ENCODE measurements at places on chromosomes 12 and 14.

GRCh38 chr12:14689996-14690395 is 6.4 kb downstream of the GUCY2C start:
- no peak for DNase-seq

DNA sequence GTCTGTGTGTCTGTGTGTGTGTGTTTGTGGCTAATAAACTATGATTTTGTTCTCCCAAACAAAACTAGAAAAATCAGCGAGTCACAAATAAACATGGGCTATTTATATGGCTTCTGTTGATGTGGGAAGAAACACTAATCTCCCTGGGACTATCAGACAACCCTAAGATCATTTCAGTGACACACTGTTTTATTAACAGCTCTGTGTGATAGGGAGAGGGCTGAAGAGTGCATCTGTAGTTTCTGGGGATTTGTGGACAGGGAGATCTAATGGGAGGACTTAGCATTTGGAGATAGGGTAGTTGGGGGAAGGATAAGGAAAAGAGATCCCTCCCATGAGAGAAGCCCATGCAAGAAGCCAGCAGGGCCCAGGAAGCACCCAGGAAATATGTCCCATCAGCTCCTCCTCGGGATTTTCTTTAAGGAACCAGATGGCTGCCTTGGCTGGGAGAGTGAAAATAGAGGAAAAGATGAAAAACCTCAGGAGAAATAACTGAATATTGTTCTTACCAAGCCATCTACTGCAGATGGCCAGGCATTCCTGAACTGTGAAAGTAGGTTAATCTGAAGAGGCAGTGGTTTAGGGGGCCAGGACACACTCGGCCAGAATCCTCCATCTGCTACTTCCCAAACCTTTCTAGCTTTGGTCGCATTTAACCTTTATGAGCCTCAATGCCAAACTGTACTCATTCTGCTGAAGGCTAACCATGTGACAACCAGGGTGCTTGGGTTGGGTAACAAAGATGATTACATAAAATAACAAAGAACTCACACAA is 253.4 kb downstream of the BTG1 start:
- no peak for DNase-seq

GRCh38 chr14:58177125-58177524 is 22.8 kb upstream of the ACTR10 start:
- no peak for DNase-seq

GRCh38 chr12:65497660-65498059 is 219.2 kb downstream of the MSRB3 start:
- no peak for DNase-seq

DNA sequence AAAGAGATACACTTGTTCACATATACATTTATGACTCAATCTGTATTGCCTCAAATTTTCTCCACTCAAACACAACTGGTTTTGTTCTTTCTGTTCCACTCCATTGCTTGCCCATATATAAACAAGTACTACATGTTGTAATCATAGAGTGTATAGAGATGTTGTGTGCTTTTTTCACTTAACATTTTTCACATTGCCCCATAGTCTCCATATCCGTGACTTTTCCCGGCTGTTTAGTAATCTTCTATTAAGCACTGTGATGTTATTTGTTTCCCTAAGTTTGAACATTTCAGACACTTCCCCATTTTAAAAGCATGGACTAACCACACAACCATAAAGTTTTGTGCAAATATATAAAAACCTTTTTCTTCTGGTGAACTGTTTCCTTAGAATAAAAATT is 45.5 kb upstream of the PTPRR start:
- no peak for DNase-seq

DNA sequence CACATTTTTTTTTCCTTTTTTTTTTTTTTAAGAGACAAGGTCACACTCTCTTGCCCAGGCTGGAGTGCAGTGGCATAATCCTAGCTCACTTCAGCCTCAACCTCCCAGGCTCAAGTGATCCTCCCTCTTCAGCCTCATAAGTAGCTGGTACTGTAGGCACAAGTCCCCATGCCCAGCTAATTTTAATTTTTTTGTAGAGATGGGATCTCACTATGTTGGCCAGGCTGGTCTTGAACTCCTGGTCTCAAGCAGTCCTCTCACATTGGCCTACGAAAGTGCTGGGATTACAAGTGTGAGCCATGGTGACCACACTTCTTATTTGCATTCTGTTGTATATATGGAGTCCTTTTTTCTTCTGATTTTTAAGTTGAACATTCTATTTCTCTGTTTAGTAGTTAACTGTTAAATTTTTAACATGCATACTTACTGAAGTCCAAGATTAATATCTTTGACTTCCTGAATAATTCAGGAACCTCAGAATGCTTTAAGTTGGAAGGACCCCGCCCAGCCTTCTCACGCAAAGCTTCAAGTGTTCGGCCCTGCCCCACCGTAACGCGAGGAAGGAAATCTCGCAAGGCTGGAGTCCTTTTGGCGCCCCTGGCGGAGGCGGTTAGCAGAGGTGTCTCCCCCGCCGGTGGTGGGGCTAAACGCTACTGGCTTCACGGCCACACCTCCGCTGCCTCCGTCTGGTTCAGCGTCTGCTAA is 21.6 kb downstream of the SPATS2 start:
- DNase-seq: peak; percentile 28

- DNase-seq: no peak
These were observed 168.1 kb upstream of the DAAM1 start for GRCh38 chr14:59020382-59020781.

GRCh38 chr14:42961509-42961908 is 1354.8 kb downstream of the LRFN5 start:
- no peak for DNase-seq

DNA sequence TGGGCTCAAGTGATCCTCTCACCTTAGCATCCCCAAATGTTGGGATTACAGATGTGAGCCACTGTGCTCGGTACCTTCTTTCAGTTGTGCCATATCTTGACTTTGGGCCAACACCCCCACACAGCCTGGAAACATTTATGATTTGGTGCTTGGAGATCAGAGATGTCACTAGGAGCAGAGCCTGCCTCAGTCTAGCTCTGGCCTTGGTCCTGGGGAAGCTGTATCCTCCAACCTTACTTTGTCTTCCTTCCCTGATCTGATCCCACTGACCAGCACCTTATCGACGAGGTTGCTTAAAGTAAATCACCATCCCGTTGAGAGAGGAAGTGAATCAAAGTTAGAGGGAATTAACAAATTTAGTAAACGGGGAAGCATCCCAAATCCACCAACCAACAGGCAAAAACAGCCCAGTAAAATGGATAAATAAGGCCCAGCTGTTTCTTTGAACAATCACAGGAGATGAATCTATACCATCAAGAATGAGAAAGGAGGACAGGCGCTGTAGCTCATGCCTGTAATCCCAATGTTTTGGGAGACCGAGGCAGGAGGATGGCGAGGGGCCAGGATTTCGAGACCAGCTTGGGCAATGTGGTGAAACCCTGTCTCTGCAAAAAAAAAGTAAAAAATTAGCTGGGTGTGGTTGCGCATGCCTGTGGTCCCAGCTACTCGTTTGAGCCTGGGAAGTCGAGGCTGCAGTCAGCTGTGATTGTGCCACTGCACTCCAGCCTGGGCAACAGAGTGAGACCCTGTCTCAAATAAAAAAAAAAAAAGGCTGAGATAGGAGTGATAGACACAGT is 3.4 kb downstream of the PLBD2 start:
- no peak for DNase-seq

- DNase-seq: no peak
These were observed 2.6 kb downstream of the MLXIP start for GRCh38 chr12:122081083-122081696.

- peak; percentile 55 for DNase-seq
These were observed 4.4 kb upstream of the C1RL start for GRCh38 chr12:7113389-7113871.

- no peak for DNase-seq
These were observed 64.9 kb downstream of the GPHN start for GRCh38 chr14:66572826-66573225.

DNA sequence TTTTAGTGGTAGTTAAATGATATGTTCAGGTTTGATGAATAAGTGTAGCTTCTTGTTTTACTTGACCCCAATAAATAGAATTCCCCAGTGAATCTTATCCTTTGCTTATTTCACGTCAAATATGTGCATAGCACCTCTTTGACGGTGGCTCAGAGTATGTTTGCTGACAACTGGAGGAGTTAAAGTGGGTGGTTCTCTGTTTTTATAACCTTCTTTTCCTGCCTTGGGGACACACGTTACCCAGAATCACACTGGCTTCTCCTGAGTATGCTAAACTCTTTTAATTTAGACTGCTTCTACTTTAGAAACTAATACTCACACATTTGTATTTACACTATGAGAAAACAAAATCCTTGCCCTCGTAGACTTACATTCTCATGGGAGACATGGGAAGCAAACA is 62.3 kb downstream of the TMTC2 start:
- DNase-seq: no peak

- DNase-seq: no peak
These were observed 65.2 kb upstream of the STK38L start for GRCh38 chr12:27178723-27179399.

DNA sequence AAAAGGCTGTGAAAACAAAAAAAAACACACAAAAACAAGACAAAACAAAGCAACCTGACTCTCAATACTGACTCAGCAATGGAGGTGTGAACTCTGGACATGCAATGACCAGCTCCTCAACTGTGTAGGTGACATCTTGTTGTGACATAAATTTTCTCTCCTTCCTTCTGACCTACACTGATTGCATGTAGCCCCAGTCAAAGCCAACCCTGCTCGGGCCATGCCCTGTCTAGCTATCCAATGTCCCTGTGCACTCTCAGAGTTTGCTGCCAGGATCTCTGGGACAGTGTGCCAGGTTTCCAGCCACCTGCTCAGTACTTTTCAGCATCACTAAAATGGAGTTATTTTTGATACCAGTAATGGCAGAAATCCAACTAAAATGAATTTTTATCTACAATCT is 18.9 kb upstream of the CRACR2A start:
- DNase-seq: no peak

- no peak for DNase-seq
These were observed 505.2 kb downstream of the BCL11B start for GRCh38 chr14:98766818-98767217.

GRCh38 chr14:77647853-77648252 is 31.4 kb upstream of the SPTLC2 start:
- no peak for DNase-seq

DNA sequence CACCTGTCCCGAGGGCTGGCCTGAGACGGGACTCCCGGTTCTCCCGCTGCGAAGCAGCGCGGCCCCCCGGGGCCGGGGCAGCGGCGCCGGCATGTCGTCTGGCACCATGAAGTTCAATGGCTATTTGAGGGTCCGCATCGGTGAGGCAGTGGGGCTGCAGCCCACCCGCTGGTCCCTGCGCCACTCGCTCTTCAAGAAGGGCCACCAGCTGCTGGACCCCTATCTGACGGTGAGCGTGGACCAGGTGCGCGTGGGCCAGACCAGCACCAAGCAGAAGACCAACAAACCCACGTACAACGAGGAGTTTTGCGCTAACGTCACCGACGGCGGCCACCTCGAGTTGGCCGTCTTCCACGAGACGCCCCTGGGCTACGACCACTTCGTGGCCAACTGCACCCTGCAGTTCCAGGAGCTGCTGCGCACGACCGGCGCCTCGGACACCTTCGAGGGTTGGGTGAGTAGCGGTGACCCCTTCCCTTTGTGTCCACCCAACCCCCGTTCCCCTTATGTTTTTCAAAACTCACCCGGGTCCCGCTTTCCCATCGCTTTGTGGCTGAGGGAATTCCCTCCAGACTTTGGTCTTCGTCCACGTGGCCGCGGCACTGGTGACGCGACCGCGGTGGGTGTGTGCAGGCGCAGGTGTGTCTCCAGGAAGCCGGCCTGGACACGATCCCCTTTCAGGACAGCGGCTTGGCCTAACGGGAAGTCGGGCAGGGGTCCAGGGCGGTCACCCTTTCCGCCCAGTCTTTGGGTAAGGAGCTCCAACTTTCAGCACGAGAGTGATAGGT is 826 bp downstream of the PRKCH start:
- no peak for DNase-seq

Measured in T-helper 1 cell (primary cell).